ENCODE measurements at places on chromosomes 12 and 14. TPM values are rescaled to one million over a fixed set of nuclear protein-coding genes. Genes with fewer than 3 reads are reported as not detected.

The RNASE11 gene
- not detected for total RNA-seq

The TMTC3 gene
- 22.6 TPM for total RNA-seq

The DHRS1 gene
- 39.2 TPM for total RNA-seq

The CCDC88C gene
- total RNA-seq, result 78.5 TPM

The C14orf132 gene
- 9.5 TPM for total RNA-seq

The MMP17 gene
- 4.3 TPM for total RNA-seq

The CCDC198 gene
- 110 TPM for total RNA-seq

The MSI1 gene
- 2.6 TPM for total RNA-seq

The C12orf54 gene
- total RNA-seq, result not detected

The TMEM106C gene
- total RNA-seq, result 101 TPM

The MYL6 gene
- 1,918 TPM for total RNA-seq

The SIRT4 gene
- total RNA-seq, result 3.8 TPM

The CYP27B1 gene
- 1.6 TPM for total RNA-seq

The RAB21 gene
- 72.1 TPM for total RNA-seq

The NOVA1 gene
- total RNA-seq, result 18.7 TPM

The STYK1 gene
- total RNA-seq, result 12.3 TPM

Data from mucosa of gallbladder (tissue), 1 donor.